EH (cell line): ENCODE measurements at places on chromosomes 16 and 17.
A peak's percentile ranks its signal among the peaks of the same experiment; 100 is the strongest.

DNA sequence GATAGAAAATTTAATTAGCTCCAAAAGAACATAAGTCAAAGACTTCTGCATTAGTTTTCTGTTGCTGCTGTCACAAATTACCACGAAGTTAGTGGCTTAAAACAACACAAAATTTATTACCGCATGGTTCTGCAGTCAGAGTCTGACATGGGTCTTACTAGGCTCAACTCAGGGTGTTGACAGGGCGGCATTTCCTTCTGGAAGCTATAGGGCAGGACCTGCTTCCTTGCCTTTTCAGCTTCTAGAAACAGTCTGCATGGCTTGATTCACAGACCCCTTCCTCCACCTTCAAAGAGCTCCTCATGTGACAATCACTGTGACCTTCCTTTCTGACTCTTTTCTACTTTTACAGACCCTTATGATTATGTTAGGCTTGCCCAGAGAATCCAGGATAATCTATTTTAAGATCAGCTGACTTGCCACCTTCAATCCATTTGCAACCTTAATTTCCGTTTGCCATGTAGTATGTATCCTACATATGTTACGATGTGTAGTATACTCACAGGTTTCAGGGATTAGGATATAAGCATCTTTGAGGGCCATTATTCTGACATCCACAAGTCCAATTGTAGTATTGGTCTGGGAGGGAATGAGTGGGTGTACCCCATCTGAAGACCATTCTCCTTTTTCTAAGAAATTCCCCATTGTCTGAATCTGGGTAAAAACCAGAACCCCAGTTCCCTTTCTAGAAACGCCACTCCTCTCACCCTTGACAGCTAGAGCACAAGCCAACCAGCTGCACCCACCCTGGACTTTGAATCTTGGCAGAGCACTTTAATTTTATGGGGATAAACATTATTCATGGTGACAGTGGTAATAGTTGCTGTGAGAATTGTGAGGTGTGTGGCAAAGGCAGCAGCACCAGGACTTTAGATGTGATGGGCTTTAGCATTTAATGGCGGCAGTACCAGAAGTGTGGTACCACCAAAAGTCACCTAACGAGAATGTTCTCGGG is 265.5 kb downstream of the KCNJ2 start:
- no peak for DNase-seq

DNA sequence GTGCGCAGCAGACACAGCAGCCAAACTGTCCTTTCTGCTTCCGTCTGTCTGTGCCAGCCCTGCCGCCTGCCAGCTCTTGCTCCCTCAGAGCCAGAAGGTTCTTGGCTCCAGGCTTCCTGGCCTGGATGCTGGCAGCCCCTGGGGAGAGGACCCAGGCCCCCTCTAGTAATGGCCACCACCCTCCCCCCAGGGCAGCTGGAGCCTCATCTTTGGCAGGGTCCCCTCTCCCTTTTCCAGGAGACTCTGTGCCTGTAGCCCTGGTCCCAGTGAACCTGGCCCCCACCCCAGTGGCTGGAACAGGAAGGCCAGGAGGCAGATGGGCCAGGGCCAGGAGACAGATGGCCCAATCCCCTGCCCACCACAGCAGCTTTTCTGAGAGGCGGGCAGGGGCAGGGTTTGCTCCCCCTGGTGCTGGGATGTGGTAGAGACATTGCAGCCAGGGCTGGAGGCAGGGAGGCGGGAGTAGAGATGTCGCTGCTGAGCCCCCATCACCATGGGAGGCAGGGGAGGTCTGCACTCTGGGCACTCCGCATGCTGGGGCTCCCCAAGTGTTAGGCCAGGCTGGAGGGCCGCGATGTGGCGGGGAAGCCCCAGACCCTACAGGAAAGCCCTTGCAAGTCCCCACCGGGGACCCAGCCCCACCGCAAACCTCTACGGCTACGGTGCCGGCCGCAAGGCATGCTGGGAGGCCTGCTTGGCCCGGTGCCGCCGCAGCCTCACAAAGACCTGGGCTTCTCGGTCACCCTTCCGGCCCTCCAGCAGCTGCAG is 16.7 kb downstream of the UNC13D start:
- DNase-seq = peak; percentile 59

GRCh38 chr17:61395983-61396585 is 3.6 kb upstream of the TBX2 start:
- no peak for DNase-seq

- no peak for DNase-seq
Measured at GRCh38 chr16:31334934-31335333, 20.0 kb upstream of the ITGAX start.

DNA sequence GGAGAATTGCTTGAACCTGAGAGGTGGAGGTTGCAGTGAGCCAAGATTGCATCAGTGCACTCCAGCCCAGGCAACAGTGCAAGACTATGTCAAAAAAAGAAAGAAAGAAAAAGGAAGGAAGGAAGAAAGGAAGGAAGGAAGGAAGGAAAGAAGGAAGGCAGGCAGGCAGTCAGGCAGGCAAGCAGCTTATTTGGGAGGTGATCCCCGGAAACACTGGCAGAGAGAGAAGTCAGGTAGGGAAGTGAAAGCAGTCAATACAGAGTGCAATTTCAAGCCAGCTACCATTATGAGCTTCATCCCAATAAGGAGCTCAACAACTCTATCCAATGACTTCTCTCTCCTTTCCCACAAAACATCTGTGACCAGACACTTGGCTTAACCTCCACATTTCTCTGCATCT is 83.0 kb upstream of the TBC1D3K start:
- DNase-seq = no peak

DNA sequence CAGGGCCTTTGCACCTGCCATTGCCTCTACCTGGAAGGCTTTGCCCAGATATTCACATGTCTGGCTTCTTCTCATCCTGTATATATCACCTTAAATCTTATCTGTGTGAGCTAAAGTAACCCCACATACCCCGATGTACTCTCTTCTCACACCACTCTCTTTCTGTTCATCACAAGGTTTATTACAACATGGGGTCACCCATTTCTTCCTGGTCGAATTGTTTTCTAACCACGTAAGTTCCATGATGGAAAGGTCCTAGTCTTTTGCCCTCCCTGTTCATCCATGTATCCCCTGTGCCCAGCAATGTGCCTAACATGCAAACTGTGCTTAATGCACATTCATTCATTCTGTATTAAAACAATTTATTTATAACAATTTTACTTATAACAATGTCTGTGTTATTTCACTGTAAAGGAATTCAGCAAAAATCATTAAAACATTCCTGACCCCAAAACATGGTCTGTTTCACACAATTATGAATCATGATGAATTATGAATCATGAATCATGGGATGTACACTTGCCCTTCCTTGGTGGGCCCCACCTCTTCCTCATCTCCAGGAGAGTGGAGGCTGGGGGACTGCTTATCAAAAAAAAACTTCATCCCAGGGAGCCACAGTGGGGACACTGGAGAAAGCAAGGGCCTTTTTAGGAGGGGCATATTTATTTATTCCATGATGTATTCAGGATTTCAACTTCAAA is 336.4 kb downstream of the GRIN2A start:
- peak; percentile 66 for DNase-seq

- DNase-seq = no peak
Measured at GRCh38 chr17:56883616-56884015, 30.2 kb downstream of the TRIM25 start.

GRCh38 chr16:88771294-88771772 is 13.7 kb downstream of the PIEZO1 start:
- no peak for DNase-seq

DNA sequence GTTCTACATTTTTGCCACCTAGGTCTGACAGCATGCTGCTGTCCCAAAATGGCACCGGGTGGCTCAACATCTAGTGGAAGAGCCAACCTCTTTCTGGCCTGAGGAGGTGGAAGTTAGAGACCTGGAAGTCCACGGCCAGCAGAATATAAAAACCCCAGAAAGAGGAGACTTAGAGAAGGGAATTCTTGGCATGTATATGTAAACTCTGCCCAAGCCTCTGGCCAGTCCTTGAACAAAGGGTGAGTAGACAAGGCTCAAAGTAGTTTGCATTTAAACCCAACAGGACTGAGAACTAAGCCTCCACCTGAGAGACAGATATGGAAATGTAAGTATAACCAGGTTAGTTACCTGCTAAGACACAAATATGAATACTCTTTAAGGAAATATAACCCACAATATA is 210.3 kb downstream of the GRIN2A start:
- DNase-seq = no peak

DNA sequence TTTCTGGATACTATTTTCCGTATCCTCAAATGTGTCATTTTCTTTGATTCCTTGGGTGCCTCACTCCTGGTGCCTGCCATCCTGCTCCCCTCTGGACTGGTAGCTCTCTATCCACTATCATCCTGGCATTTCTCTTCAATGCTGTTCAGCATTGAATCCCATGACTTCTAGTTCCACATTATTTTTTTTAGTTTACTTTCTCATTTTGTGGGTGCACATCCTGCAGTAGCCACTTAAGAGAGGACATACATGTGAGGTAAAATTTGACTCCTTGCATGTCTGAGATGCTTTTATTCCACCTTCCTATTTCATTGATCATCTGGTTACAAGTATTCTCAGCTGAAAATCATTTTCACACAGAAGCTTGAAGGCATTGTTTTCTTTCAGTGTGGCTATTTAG is 19.1 kb downstream of the ALOX15 start:
- DNase-seq = no peak

GRCh38 chr17:63984651-63985386 is 12.1 kb upstream of the SCN4A start:
- peak; percentile 89 for DNase-seq

DNA sequence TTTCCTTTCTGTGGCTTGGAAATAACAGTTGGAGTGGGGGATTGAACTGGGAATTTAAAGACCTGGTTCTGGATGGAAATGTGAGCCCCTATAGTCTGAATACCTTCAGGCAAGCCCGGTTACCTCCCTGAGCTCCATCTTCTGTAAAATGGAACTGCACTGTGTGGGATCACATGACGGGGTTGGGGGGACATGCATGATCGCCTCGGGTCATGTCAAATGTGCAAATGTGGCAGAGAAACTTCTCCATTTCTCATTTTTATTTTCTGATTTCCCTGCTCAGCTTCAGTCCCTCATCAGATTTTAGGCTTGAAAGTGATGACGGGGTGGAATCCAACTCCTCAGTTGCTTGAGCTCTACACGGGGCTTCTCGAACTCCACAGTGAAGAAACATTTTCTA is 1.5 kb downstream of the MT1B start:
- no peak for DNase-seq

DNA sequence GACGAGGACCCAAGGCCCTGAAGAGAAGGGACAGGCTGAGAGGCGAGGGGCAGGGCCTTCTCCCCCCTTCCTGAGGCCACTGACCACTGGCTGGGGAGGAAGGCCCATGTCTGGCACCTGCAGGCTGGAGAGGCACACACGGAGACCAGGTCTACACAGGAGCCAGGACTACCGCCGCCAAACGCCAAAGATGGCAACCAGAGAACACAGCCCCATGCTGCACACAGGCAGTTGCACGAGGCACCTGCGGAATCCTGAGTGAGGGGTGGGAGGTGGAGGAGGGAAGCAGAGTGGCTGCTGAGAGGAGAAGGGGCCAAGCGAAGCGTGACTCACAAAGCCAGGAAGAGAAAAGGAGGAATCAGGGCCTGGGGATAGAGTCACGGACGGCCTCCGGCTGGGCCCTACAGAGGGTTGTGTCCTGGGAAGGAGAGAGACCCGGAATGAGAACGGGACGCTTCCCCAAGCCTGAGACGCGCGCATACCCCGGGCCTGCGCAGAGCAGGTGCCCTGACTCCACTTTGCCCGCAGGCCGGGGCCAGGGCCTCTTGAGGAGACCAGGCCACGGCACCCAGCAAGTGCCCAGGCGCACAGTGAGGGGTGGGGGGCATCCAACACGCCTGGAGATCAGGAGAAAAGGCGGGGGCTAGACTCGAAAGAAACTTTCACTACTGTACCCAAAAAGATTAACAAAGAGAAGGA is 28.7 kb upstream of the C16orf95 start:
- DNase-seq = no peak

DNA sequence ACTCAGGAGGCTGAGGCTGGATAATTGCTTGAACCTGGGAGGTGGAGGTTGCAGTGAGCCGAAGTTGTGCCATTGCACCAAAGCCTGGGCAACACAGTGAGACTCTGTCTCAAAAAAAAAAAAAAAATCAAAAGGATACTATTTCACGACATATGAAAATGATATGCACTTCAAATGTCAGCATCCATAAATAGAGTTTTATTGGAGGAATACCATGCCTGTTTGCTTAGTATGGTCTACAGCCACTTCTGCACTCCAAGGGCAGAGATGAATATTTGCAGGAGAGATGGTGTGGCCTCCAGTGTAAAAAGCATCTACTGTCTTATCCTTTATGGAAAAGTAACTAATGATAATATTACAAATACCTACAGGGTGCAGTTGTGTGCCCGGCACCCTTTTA is 27.2 kb downstream of the ABCC6 start:
- no peak for DNase-seq

- no peak for DNase-seq
Measured at GRCh38 chr17:76696763-76697701, 13.7 kb downstream of the MXRA7 start.

DNA sequence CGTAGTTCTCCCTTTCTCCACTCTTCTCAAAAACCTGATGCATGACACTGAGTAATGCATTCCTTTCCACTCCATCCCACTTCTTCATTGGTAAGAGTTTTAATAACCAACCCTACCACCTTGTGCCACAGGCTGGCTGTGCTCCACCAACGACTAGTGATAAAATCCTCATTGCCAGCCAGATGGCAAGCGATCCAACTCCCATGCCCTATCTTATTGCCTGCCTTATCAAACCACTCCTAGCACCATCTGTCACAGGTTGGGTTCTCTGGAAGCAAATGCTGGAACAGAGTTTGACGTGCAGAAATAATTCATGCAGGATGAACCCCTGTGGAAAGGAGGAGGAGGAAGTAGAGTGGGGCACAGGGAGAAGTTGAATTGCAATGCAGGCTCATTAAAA is 99.5 kb downstream of the CHD9NB start:
- DNase-seq = no peak

GRCh38 chr16:63983401-63983800 is 1138.5 kb downstream of the CDH11 start:
- no peak for DNase-seq

DNA sequence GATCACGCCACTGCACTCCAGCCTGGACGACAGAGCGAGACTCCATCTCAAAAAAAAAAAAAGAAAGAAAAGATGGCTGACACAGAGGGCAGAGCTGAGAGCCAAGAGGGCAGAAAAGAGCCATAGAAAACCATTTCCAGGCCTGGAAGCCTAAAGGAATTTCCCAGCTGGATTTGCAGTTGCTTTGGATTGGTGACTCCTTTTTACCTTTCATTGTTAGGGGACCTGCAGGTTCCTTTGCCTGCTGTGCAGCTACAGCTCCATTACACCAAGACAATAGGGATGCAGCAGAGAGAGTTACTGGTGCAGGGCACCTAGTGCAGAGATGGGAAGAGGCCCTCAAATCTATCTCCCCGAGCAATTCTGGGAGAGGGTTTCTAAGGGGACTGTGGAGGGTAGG is 18.4 kb downstream of the ZNF668 start:
- no peak for DNase-seq

- no peak for DNase-seq
Measured at GRCh38 chr16:4086153-4086552, 30.1 kb downstream of the ADCY9 start.

DNA sequence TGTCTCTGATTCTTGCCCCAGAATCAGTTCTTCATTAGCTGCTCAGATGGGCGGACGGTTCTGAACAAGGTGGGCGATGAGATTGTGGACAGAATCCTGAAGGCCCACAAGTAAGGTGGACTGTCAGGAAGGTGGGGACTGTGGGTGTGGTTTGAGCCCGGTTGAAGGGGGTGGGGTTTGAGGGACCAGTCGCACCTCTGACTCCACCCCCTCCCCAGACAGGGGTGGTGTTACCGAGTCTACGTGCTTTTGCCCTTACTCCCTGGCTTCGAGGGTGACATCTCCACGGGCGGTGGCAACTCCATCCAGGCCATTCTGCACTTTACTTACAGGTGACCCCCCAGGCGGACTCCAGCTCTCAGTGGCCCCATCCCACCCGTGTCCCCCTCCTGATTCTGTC is 11.3 kb downstream of the PLD2 start:
- DNase-seq = no peak
